CD4-positive, CD25-positive, alpha-beta regulatory T cell (primary cell): ENCODE measurements at places on chromosomes 6 and 20. TPM values are rescaled to one million over a fixed set of nuclear protein-coding genes. Genes with fewer than 3 reads are reported as not detected.
A peak's percentile ranks its signal among the peaks of the same experiment; 100 is the strongest.

CLVS2 gene
- not detected for polyA plus RNA-seq

BFSP1 gene
- not detected for polyA plus RNA-seq

OR2B6 gene
- polyA plus RNA-seq: not detected

TRERF1 gene
- 2.3 TPM for polyA plus RNA-seq

SLPI gene
- not detected for polyA plus RNA-seq

DNA sequence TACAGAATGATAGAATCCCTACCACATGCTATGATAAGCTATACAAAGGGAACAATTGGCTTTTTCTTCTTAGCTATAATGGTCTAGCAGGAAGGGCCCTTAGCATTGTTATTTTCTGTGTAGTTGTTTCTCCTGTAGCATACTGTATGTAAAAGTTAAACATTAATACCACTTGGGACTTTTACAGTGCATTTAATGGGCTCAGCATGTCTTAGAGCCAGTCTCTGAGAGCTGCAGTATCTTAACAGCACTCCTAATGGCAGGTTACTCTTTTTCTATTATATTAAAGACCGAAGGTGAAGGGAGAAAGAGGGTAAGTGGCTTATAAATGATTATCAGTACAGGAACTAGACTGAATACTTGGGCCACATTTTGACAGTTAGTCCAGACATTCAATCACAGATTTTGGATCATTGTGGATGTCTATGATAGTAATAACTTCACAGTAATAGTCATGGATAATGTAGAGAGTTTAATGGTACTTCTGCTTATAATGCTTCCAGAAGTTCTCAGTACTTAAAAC lies 290.7 kb downstream of the PHF3 start:
- DNase-seq: no peak

- no peak for DNase-seq
Observed at GRCh38 chr20:24436160-24436559, 33.3 kb upstream of the SYNDIG1 start.

DNA sequence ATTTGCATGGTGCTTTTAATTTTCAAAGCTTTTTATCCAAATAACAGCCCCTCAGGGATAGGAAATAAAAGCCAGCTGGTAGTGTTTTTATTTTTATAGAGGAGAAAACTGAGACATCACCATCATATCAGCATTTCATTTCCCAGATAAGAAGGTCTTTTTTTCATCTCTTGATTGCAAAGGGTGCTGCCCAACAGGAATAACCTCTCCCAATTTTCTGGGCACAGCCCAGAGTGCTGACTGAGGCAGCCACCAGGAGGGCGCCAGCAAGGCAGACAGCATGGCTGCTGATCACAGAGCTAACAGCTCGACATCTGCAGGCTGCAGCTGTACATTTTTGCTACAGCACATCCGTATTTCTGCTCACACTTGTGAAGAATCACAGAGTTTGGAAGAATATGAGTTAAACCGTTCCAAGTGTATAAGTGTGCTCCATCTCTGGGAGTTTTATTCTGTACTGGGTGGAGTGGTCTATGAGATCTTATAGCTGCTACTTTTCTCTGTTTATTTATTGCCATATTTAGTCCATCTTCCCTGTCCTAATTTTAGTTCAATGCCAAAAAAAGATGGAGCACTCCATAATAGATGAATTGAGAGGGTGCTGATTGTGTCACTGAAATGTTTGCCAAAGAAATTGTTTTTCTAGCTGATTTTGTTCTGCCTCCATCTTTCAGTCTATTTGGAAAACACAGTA lies 85.5 kb upstream of the C20orf144 start:
- no peak for DNase-seq

DNA sequence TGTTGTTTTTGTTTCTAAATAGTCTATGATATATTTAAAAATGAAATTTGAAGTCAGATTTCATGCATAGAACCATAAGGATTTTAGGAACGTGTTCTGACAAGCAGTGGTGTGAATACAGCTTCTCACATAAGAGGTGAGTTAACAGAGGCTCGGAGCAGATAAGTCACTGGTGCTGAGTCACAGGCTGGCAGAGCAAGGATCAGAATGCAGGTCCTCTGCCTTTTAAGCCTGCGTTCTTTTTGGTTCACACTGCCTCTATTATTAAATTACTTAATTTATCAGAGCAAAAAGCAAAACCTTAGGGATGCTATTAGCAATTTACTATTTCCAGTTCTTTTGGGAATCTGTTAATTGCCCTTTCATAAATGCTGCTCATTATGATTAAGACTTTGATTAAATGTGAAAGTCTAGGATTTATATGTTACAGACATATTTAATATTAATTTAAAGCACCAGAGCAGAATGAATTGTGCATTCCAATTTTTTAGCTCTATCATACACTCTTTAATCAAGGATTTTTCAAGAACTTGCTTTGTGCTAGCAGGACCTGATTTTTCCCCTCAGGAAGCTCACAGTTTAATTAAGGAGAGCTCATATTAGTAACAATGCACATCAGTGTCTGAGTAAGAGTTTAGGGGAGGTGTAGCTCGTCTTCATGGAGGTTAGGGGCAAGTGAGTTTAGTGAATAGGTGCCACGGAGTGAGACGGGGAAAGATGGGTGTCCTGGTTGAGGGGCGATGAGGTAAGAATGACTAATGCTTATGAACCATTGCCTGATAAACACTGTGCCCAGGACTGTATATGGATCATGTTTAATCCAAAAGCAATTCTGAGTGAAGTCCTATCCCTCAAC lies 212.7 kb upstream of the AGPAT4 start:
- no peak for DNase-seq

DNA sequence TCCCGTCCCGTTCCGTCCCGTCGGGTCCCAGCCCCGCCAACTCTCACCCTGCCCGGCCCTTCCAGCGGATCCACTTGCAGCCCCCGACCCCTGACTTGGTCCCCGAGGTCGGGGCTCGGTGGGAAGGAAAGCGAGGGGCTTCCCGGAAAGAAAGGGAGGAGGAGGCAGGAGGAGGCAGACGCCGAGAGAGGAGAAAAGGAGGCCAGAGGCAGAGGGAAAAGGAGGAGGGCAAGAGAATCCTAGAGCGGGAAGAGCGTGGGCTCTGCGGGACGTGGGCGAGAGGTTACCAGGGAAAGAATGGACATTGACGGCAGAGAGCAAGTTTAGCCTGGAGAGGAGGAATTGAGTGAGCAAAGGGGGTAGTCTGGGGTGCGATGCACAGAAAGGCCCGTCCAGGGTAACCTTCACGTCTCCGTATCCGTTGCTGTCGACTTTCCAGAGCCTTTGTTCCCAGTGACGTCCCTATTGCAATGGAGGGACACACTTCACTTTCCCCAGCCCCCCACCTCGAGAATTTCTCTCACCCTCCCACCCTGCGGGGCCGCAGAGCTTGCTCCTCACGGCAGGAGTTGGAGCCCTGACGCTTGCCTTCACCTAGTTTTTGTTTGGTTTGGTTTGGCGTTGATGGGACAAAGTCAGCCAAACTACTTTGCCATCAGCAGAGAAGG lies 477 bp upstream of the MOXD1 start:
- DNase-seq: no peak

- peak; percentile 24 for DNase-seq
Observed at GRCh38 chr20:37992802-37993409, 40.4 kb downstream of the TTI1 start.

DNA sequence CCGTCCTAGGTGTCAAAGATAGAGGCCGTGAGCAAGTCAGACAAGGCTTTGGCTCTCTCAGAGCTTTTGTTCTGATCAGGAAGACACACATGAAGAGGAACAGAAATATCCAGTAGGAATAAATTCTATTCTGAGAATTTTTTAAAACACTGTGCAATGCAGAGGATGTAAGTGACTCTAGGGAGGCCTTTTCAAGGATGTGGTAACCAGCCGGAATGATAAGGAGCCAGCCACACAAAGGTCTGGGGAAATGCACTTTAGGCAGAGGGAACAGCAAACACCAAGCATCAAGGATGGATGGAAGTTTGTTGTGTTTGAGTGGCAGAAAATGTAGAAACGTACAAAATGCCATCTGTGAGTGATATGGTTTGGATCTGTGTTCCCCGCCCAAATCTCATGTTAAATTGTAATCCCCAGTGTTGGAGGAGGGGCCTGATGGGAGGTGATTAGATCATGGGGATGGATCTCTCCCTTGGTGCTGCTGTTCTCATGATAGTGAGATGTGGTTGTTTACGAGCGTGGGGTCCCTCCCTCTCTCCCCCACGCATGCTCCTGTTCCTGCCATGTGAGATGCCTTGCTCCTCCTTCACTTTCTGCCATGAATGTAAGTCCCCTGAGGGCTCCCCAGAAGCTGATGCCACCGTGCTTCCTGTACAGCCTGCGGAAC lies 93.6 kb upstream of the CDYL start:
- DNase-seq: no peak

- no peak for DNase-seq
Observed at GRCh38 chr20:48291896-48292295, 506.6 kb upstream of the SULF2 start.
